GM23338 (cell line): ENCODE measurements at places on chromosomes 11 and 22. TPM values are rescaled to one million over a fixed set of nuclear protein-coding genes. Genes with fewer than 3 reads are reported as not detected.

The MAPK8IP2 gene
- 0.15 and 0.16 TPM in 2 replicates for polyA plus RNA-seq

The RASGRP2 gene
- polyA plus RNA-seq, result 50.4 and 60.5 TPM in 2 replicates

The FBLN1 gene
- polyA plus RNA-seq, result 88.4 and 90.1 TPM in 2 replicates

GRCh38 chr11:19992162-19992561 lies 168.1 kb downstream of the DBX1 start:
- no peak for DNase-seq

- DNase-seq, result peak; percentile 85
Observed at GRCh38 chr11:9861860-9862725, 198.2 kb downstream of the SWAP70 start.

DNA sequence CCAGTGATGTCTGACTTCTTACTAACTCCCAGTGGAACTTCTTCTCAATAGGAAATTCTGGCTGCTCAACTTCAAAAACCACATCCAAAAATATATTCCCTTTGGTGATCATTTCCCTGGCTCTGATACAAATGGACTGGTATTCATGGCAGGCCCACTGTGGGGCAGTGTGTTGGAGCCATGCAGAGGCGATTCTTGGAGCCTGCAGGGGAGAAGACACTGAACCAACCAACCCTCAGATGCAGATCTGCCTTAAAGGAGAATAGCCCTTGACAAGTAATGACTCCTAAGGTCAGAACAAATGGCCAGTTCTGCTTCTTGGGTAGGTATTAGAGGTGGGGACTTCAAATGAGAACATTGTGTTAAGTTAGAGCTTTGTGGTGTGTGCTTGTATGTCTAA lies 12.2 kb downstream of the OR4D9 start:
- peak; percentile 18 for DNase-seq

DNA sequence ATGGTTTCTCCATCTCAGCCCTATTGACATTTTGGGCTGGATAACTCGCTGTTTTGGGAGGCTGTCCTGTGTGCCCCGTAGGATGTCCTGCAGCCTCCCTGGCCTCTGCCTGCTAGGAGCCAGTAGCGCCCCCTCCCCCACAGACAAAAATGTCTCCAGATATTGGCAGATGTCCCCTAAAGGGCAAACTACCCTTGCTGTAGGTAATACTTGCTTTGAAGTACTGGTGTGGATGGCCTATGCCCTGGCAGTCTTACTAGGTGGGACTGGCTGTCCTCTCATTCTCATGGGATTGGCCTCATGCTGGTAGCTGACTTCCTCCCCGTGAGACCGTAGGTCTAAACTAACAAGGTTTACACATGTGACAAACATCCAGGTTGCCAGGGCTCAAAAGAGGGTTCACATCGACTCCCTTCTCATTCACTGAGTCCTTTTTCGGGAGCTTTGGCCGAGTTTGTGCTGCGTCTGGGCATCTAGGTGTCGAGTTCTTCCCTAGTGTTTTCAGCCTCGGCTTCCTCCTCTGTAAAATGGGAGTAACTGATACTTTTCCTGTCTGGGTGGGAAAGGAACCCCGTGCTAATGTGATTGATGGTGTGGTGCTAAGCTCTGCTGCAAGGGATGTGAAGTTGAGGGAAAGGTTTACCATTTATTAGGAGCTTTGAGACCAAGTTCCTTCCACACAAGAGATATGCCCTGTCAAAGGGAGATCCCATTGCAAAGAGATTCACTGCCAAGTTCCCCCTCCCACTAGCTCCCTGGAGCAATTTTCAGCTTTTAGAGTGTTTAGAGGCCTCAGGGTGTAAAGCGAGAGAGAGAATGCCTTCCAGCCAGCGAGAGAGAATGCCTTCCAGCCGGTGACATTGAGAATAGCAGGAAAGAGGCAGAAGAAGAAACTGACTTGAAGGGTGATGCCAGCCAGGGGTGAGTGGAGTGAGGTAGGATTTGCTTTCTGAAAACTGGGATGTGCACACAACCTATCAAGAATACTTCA lies 17.0 kb downstream of the PTPRJ start:
- DNase-seq, result no peak
